H54 (cell line): ENCODE measurements at places on chromosomes 13 and 19.

GRCh38 chr13:50797091-50797490 lies 46.4 kb downstream of the DLEU7 start:
- DNase-seq: no peak

DNA sequence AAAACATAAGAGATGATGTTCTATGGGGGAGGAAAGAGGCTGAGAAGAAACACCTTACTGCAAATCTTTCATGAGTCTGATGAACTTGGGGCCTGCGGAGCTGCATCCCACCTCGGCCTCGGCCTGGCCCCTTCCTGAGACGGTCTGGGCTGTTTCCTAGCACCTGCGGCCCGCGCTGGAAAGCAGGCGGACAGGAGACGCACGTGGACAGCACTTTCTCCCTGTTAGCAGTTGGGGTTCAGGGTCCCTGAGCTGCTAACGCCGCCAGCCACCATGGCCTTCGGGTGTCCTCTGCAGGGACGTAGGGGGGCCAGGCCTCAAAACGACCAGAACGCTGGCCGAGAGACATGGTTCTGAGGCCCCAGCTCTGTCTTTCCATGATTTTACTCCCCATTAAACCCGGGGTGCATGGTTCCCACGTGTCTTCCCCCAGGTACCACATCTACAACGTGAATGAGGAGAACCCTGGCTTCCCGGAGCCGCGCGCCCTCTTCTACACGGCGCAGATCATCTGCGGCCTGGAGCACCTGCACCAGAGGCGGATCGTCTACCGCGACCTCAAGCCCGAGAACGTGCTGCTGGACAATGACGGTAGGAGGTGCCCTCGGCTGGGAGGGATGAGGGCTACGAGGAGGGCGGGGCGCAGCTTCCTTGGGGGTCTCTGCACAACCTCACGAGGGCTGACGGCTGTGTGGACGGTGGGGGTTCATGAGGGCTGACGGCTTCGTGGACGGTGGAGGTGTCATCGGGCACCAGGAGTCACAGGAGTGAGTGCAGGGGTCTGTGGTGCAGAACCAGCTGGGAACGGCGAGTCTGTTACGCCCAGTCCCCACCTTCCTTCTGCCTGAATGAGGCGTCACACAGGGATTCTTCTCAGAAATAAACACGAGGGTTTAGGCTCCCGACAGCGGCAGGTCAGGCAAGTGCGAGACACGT lies 4.3 kb downstream of the GRK1 start:
- DNase-seq: no peak

DNA sequence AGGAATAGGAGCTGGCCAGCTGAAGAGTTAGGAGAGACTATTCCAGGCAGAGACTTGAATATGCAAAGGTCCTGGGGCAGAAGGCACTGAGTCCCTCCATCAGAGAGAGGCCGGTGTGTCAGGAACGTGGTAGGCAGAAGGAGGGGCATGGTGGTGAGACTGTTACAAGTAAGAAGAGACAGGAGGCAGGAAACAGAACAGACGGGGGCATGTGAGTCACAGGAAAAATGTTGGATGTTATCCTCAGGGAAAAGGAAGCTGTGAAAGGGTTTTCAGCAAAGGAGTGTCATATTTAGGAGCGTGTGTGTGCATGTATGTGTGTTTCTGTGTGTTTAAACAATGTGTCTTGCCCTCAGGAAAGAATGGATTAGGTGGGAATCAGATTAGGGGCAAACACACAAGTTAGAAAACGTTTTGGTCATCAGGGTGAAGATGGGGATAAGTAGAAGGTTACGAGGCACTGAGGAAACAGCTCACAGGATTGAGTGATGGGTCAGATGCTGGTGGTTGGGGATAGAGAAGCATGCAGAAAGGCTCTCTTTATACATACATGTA lies 1.1 kb downstream of the EDDM13 start:
- peak; percentile 70 for DNase-seq

GRCh38 chr19:38840583-38840968 lies 9.0 kb upstream of the ECH1 start:
- no peak for DNase-seq

DNA sequence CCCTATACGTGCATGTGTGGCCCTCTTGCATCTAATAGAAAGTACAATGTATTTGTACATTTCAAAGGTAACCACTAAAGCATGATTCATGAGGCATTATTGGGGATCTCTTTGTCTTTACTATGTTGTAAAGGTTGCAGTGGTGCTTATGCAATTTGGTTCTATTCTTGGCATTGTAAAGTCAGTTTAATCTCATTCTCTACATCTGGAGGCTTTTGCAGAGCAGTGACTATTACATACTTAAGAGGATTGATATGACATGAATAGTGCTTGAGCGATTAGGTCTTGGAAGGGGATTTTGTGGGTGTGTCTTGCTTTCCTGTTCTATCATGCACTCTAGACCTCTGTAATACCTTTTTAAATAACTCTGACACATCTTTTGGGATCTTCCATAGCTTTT lies 610.0 kb downstream of the EFNB2 start:
- DNase-seq: no peak

- DNase-seq: no peak
These were observed 1.3 kb upstream of the A1BG start for GRCh38 chr19:58354478-58355030.

- no peak for DNase-seq
These were observed 1985.7 kb upstream of the PRR20A start for GRCh38 chr13:55155046-55155445.

- no peak for DNase-seq
These were observed 76.0 kb downstream of the KCTD15 start for GRCh38 chr19:33872445-33873320.

- DNase-seq: no peak
These were observed 66.4 kb downstream of the ZAR1L start for GRCh38 chr13:32248801-32249200.

- DNase-seq: no peak
These were observed 920 bp upstream of the TIMM13 start for GRCh38 chr19:2428321-2428690.
